ENCODE measurements at places on chromosomes 13 and 19. TPM values are rescaled to one million over a fixed set of nuclear protein-coding genes. Genes with fewer than 3 reads are reported as not detected.
A peak's percentile ranks its signal among the peaks of the same experiment; 100 is the strongest.

- DNase-seq = no peak
Observed at GRCh38 chr13:32849369-32849768, 166.9 kb upstream of the KL start.

DNA sequence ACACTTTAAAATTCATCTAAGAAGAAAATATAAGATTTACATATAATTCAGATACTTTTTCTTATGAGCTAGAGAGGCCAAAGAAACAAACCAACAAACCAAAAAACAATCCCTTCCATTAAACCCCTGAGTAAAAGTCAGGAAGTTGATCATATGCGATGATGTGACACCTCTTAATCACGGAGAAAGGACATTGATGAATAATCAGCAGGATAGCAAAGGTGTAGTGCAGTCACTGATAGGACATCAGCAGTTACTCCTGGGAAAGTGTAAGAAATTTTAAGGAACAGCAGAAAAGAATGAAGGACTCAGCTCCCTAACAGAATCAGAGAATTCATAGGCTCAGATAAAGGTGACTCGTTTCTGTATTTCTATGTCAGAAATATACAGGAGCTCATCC is 202.4 kb upstream of the EDNRB start:
- no peak for DNase-seq

DNA sequence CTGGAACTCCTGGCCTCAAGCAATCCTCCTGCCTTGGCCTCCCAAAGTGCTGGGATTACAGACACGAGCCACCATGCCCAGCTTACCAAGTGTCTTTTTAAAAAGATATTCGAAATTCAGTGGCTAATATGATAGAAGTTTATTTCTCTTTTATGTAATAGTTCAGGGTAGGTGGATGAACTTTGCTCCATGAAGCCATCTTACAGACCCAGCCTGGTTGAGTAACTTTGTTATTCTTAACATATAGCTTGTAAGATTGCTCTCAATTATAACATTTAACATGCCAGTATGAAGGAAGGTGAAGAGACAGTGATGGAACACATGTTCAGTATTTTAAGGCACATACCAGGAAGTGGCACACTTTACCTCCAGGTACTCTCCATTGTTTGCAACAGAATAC is 42.4 kb downstream of the ZIC2 start:
- no peak for DNase-seq

GRCh38 chr19:2273356-2274184 is 8.4 kb downstream of the PEAK3 start:
- DNase-seq = peak; percentile 88

- DNase-seq = no peak
Observed at GRCh38 chr19:43330726-43331434, 22.6 kb upstream of the CD177 start.

GRCh38 chr13:77222000-77222690 is 104.7 kb downstream of the MYCBP2 start:
- no peak for DNase-seq

GRCh38 chr19:51702103-51702824 is 9.1 kb downstream of the SPACA6 start:
- peak; percentile 89 for DNase-seq

GRCh38 chr13:106566641-106567473 is 1.1 kb downstream of the ARGLU1 start:
- DNase-seq = peak; percentile 71

GRCh38 chr19:31598730-31599238 is 249.5 kb upstream of the TSHZ3 start:
- DNase-seq = no peak

GRCh38 chr13:98262292-98262691 is 85.2 kb upstream of the RNF113B start:
- no peak for DNase-seq

DNA sequence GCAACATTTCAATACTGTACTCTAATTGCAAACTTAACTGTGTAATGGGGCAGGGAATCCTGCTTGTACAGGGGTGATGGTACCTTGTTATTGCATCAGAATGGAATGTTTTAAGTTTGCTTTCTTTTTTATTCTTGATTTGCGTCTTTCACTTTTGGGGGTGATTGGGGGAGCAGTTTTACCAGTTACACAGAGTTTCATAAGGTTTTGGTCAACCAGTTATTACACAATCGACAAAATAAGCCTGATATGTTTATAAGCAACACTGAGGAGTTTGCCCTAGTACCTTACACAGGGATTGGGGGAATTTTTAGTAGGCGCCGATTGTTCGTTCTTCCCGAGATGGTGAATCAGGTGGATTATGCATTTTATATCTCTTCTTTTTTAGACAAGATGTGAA is 2.7 kb downstream of the KLF5 start:
- no peak for DNase-seq

- no peak for DNase-seq
Observed at GRCh38 chr19:29711584-29712132, 3.4 kb downstream of the C19orf12 start.

DNA sequence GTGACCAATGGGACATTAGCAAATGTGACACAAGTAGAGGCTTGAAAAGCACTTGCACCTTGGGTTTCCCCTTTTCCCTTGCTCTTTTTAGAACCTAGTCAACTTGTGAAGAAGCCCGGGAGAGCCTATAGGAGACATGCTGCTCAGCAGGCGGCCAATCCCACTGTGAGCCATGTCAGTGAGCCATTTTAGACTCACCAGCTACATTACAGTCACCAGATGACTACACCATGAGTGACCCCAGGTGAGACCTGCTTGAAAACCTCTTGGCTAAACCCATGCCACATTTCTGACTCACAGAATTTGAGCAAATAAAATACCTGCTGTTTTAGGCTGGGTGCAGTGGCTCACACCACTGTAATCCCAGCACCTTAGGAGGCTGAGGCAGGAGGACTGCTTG is 317.5 kb downstream of the KLF12 start:
- no peak for DNase-seq

DNA sequence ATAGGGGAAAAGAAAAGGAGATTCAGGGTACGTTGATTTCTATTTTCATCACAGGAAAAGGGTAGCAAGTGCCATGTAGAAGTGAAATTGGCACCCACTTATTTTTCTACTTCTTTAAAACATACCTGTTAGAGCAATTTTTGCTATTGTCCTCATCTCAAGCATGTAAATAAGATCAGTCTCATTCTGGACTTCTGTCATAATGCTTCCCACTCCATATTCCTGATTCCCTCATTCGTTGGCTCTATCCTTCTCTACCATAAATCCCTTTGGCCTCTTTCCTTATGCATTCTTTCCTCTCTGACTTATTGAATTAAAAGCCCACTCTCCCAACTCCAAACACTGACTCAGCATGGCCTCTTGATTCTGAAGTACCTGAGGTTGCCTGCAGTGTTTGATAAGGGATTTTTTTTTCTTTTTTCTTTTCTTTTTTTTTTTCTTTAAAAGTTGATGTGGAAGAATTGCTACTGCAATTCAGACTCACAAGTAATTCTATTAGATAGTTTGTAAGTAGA is 465.7 kb downstream of the SLITRK6 start:
- DNase-seq = no peak

- DNase-seq = no peak
Observed at GRCh38 chr19:50794074-50794875, 4.1 kb downstream of the ACP4 start.

DNA sequence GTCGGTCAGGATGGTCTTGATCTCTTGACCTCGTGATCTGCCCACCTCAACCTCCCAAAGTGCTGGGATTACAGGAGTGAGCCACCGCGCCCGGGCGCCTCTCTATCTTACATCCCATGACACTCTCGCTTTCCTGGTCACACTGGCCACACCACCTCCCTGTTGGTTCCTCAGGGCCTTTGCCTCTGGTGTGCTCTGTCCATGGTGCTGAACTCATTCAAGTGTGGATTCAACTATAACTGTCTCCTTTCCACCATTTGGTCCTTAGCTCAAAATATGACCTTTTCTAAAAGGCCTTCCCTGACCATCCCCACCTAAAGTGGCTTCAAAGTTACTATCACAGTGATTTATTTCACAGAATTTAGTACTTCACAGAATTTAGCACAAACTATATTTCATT is 3.7 kb upstream of the SMIM17 start:
- DNase-seq = no peak

- no peak for DNase-seq
Observed at GRCh38 chr13:113119822-113120189, 2.8 kb upstream of the F10 start.

GRCh38 chr19:53813996-53814395 is 10.1 kb downstream of the NLRP12 start:
- DNase-seq = no peak

- no peak for DNase-seq
Observed at GRCh38 chr13:25538276-25538675, 166.5 kb downstream of the ATP8A2 start.

- DNase-seq = no peak
Observed at GRCh38 chr13:24176351-24177101, 16.0 kb downstream of the SPATA13 start.

GRCh38 chr19:17159466-17160393 is 55.4 kb upstream of the USE1 start:
- no peak for DNase-seq

DNA sequence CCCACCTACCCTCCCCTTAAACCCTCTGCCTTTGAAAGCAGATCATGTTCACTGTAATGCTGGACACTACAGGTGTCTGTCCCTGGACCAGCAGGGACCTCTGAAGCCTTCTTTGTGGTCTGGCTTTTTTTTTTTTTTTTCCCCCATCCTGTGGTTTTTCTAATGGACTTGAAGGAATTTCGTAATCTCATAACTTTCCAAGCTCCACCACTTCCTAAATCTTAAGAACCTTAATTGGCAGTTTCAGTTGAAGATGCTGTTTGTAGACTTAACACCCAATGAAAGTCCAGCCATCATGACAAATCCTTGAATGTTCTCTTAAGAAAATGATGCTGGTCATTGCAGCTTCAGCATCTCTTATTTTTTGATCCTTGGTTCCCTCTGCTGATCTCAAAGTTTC is 45.0 kb upstream of the LRCH1 start:
- DNase-seq = no peak

DNA sequence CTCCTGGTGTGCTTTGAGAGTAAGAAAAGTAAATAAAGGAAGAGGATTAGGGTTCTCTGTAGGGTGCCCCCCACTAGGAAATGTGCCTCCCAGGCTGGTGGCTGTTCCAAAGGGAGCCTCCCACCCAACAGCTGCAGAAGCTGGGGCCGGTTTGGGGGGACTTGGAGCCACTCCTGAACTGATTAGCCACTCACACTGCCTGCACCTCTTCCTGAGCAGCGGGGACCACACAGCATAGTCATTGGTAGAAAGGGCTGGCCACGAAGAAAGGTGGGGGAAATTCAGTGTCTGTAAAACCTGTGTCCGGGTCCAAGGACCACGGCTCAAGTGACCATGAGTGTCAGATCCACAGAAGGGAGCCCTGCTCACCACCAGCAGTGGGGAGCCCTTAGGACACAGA is 55.6 kb downstream of the SPACA7 start:
- DNase-seq = no peak

GRCh38 chr13:48977286-48977625 is 1.5 kb downstream of the FNDC3A start:
- no peak for DNase-seq

GRCh38 chr19:31054430-31054829 is 294.8 kb downstream of the TSHZ3 start:
- no peak for DNase-seq

GRCh38 chr19:53357821-53358581 is 7.5 kb upstream of the ZNF525 start:
- DNase-seq = no peak

- no peak for DNase-seq
Observed at GRCh38 chr13:112270951-112271350, 105.2 kb upstream of the SPACA7 start.

GRCh38 chr19:2791440-2791839 is 6.1 kb downstream of the THOP1 start:
- no peak for DNase-seq

DNA sequence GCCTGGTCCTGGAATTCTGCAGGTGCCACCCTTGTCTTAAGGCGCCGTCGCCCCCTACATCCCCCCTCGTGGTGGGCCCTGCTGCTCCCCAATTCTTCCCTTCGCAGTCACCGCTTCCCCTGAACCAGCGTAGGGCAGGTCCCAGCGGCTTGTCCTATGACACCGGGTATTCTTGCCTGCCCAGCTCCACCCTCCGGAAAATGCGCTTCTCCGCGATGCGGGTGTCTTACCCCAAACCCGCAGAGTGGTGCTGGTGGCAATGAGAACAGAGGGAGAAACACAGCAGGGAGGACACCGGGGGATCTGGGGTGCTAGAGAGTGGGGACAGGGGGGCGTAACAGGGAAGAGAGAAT is 9.0 kb downstream of the ZNF808 start:
- DNase-seq = no peak

GRCh38 chr19:58364146-58364545 is 1.6 kb upstream of the ZNF497 start:
- DNase-seq = no peak

The APLP1 gene
- 20.5 TPM for total RNA-seq

The HSPB6 gene
- total RNA-seq = 662 TPM

The SSC5D gene
- total RNA-seq = 3.4 TPM

The CYP2A7 gene
- not detected for total RNA-seq

The ETV2 gene
- total RNA-seq = 0.68 TPM

The EML2 gene
- total RNA-seq = 39.1 TPM

The OR7C1 gene
- not detected for total RNA-seq

The PET100 gene
- total RNA-seq = 205 TPM

The ZNF787 gene
- total RNA-seq = 35.3 TPM

The F2RL3 gene
- 0.27 TPM for total RNA-seq

The FGF14 gene
- 3.6 TPM for total RNA-seq

The C19orf38 gene
- 1.5 TPM for total RNA-seq

The IRF2BP1 gene
- total RNA-seq = 19.9 TPM

The RNF17 gene
- not detected for total RNA-seq

The NEK3 gene
- 6.6 TPM for total RNA-seq

The SKA3 gene
- total RNA-seq = 0.38 TPM

The IL12RB1 gene
- 1.1 TPM for total RNA-seq

The LGALS4 gene
- 0.76 TPM for total RNA-seq

The STOML3 gene
- not detected for total RNA-seq

The IGFL1 gene
- total RNA-seq = not detected

The APOC4 gene
- not detected for total RNA-seq

The ZSCAN5B gene
- total RNA-seq = not detected

The ARRDC2 gene
- 17.4 TPM for total RNA-seq

The CEACAM8 gene
- not detected for total RNA-seq

The GEMIN7 gene
- total RNA-seq = 15.5 TPM

The GPR12 gene
- 0.19 TPM for total RNA-seq
